ENCODE measurements at places on chromosomes 11 and 22.
A peak's percentile ranks its signal among the peaks of the same experiment; 100 is the strongest.

DNA sequence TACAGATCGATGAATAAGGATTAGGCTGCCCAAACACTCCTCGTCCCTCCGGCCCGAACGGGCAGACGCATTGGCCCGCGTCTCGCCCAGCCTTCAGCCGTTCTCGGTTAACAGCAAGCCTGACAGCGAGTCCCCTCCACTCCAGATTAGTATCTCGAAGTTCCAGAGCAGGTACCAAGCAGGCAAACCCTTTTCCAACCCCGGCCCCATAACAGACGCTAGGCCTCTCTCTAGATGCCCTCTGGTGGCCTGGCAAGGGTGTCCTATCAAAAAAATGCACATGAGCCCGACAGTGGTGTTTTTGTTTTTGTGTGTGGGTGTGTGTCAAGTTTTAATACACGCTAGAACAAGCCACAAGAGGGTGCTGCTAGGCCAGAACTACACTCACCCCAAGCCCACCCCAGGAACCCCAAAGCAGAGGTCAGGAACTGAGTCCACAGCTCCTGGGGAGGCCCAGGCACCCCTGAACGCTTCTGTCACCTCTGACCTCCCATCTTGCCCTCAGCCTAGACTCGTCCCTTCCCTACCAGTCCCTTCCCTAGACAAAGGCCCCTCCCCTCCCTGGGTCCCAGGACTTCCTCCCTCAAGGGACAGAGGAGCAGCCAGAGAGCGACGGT, 658 bp upstream of the ARFGAP2 start:
- peak; percentile 35 for DNase-seq

DNA sequence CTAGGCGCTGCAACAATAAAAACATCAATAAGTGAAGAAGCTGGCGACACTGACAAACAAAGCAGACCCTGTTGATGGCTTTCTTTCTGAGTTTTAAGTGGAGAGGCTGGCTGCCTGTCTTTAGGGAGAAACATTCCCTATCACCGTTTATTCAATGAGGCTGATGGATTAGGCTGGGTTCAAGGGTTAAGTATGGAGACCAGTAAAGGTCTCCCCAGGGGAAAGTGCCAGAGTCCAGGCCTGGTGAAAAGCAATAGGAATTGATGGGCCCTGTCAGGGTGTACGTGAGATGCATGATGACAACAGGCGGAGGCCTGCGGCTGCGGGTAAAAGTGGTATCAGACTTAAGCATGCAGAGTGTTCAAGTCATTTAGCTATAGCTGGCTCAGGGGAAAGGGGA, 102.6 kb downstream of the ALX4 start:
- no peak for DNase-seq

- no peak for DNase-seq
Observed at GRCh38 chr11:133896642-133897330, 51.5 kb upstream of the SPATA19 start.

GRCh38 chr22:23888615-23889401, 5.4 kb upstream of the MIF start:
- DNase-seq: no peak

DNA sequence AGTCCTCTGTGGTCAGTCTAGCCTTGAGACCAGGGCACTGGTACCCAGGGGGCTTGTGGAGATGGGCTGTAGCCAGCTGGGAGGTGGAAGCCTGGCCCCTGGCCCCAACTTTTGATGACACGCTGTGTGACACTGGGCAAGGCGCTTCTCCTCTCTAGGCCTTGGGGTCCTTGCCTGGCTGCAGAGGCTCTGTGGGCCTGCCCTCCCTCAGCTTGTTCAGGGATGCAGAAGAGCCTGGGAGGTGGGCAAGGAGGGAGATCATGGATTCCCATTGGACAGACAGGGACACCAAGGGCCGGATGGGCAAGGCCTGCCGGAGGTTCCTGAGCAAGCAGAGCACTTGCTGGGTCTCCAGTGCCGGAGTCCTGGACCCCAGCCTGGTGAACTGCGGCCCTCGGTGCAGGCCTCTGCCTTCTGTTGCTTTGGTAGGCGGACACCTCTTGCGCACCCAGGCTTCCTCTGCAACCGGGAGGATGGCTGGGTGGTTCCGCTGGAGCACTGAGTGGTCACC, 1.3 kb upstream of the PPP2R5B start:
- no peak for DNase-seq

GRCh38 chr11:130179396-130180306, 20.1 kb downstream of the ST14 start:
- peak; percentile 83 for DNase-seq

DNA sequence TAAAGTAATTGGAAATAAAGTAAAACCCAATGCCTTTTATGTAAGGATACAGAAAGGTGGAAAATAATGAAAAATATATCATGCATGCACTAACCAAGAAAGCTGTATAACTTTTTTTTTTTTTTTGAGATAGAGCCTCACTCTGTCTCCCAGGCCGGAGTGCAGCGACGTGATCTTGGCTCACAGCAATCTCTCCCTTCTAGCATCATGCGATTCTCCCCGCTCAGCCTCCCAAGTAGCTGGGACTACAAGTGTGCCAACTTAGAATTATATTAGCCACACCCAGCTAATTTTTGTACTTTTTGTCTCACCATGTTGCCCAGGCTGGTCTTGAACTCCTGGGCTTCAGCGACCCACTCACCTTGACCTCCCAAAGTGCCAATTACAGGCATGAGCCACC, 4.5 kb downstream of the GGT5 start:
- no peak for DNase-seq

- DNase-seq: no peak
Observed at GRCh38 chr11:121291319-121291718, 1.3 kb upstream of the SC5D start.

GRCh38 chr11:88114486-88115045, 60.7 kb downstream of the RAB38 start:
- DNase-seq: no peak

- no peak for DNase-seq
Observed at GRCh38 chr22:26225207-26225606, 55.9 kb downstream of the SEZ6L start.

DNA sequence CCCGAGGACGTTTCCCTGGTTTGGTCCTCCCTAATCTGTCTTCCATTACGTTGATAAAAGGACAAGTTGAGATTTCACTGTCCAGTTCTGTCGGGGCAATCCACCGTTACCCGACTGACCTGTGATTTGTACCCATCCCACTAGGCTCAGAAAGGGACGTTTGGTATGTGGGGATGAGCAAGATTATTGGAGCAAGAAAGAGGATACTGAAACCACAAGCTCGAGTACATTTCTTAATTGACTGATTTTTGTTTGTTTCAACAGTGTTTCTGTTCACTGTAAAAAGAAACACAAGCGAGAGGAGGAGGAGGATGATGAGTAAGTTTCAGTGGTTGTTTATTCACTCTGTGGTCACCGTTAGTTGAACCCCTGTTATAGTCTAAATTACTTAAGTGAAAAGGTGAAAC, 969 bp downstream of the CCDC117 start:
- no peak for DNase-seq

GRCh38 chr11:71323876-71324526, 71.6 kb upstream of the SHANK2 start:
- no peak for DNase-seq
